ENCODE measurements at places on chromosomes 2 and 18. TPM values are rescaled to one million over a fixed set of nuclear protein-coding genes. Genes with fewer than 3 reads are reported as not detected.
A peak's percentile ranks its signal among the peaks of the same experiment; 100 is the strongest.

DNA sequence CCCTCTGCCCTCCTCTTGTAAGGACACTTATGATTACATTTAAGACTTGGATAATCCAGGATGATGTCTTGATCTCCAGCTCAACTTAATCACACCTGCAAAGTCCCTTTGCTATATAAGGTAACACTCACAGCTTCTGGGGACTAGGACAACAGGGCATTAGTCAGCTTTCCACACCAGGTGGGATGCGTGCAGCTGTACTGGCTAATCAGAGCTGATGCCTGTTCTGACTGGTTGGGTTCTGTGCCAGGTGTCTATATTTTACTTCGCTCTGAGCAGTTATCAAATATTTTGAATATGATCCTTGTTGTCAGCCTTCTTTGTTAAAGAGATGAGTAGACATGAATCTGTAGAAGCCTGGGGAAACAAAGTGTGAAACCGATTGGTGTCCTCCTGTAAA is 115.5 kb upstream of the ATP8B1 start:
- peak; percentile 72 for DNase-seq

DNA sequence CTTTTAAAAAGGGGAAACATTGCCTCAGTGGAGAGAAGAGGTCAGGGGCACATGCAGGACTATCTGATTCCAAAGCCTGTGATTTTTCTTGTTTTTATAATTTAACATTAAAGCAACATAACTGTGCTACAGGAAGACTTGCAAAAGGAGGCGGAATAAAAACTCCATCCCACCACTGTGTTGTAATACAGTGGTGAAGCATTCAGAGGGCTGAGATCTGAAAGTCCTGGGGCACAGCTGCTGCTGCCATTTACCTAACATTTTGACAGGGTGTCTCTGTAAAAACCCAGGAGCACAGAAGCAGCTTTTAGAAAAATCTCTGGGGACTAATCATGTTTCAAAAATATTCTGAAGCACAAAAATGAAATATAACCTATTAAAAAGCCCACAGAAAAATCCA is 97.6 kb downstream of the GRB14 start:
- no peak for DNase-seq

DNA sequence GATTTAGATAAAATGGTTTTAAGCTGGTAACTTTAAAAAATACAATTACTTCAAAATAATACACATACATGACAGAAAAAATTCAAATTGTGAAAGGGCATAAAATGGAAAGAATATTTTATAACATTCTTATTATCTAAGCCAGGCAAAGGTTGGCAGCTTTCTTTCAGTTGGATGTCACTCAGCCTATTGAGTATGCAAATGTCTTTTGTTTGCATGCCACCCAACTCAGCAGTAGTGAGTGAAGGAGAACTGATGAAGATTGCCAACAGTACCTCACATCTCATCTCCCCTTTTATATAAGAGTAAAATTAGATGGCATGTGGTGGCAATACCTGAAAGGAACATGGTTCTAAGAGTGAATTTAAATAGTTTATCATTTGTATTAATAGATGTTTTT is 24.8 kb downstream of the BMPR2 start:
- DNase-seq = no peak

GRCh38 chr2:239193401-239193811 is 207.4 kb downstream of the HDAC4 start:
- no peak for DNase-seq

GRCh38 chr18:31396796-31397612 is 20.4 kb downstream of the DSG4 start:
- no peak for DNase-seq

- DNase-seq = no peak
These were observed 19.8 kb downstream of the CCDC68 start for GRCh38 chr18:54939361-54939917.

The IRS1 gene
- 23.9 TPM for total RNA-seq

DNA sequence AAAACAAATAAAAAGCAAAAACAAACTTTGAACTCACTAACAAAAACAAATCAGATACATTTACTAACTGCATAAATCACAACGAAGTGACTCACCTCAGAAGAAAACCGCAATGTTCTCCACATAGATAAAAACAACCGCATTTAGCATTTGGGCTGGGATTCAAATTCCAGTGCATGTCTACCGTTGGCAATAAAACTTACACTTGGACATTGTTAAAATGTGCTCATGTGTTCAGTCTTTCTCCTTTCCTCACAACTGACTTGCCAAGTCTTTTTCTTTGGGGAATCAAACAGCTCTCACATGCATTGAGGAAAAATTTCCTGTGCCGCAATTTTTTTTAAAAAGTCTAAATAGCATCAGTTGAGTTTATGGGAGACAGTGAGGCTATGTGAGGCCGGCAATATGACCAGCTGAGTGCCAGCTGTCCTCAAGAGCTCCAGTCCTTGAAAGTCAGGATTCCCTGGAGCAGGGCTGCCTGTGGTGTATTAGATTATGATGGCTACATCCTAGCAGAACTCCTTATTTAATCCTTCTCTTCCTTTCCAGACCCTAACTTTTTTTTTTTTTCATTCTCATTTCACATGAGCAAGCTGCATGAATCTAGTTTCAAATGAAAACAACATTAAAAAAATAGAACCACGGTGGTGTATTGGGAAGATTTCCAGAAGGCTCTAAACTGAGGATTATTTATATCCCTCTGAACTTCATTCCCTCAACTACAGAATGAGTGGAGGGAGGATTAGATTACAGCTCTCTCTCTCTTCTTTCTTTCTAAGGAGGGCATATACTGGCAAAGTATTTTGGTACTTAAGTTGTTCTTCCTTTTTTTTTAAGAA is 70.2 kb upstream of the MEIS1 start:
- DNase-seq = peak; percentile 59

GRCh38 chr2:242002944-242003343 is 133.4 kb downstream of the RTP5 start:
- no peak for DNase-seq

GRCh38 chr18:48572402-48573126 is 33.7 kb downstream of the CTIF start:
- no peak for DNase-seq

The DHRS9 gene
- total RNA-seq = not detected

DNA sequence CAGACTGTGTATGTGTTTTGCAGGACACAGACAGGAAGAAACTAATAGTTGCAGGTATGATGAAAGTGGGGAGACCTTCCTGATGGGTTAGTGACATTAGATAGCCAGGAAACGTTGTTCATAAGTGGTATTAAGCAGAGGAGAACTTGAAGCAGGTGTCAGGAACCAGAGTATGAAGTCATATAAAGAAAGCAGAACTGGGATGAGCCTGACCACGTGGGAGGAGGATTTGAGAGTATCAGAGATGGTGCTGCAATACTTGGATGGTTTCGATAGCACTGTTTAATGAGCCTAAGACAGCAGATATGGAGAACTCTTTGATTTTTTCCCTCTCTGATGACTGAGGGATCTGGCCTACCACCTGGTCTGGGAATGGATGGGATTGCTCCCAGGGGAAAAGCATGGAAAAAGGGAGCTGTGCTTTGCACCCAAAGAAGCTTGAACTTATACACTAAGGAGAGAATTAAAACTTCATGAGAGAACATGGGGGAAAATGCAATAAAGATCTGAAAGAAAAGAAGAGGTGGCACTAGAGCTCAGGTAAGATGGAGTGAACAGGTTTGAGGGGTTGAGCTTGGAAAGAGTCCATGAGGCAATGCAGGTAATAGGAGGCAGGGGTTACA is 226.0 kb upstream of the LRRTM1 start:
- DNase-seq = no peak

DNA sequence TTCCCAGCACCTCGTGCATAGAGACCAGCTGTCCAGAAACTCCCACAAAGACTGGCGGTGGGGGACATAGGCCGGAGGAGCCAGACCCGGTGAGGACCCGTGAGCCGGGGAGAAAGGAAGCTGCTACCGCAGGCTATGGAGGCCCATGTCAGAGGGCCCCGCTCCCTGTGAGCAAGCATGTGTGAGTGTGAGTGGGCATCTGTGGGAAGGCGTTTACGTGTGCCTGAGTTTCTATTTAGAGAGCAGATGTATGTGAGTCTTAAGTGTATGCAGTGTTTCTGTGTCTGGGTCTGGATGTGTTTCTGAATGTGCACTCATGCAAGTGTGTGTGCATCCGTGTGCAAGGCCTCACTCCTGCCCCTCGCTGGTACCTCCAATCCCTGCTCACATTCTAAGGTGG is 187.8 kb upstream of the RAB6C start:
- no peak for DNase-seq

The PEX13 gene
- total RNA-seq = 22.3 TPM

All from foreskin keratinocyte (primary cell).